ENCODE measurements at places on chromosomes 11 and 22.

DNA sequence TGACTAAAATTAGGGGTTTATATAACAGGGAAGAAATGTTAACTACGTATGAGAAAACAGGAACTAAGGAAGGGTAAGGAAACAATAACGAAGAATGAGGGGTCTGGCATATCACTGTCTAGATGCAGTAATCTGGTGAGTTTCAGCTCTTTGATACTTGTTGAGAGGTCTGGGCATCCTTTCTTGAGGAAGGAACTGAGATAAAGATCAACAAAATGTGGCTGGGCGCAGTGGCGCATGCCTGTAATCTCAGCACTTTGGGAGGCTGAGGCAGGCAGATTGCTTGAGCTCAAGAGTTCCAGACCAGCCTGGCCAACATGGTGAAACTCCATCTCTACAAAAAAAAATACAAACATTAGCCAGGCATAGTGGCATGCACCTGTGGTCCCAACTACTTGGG, 2.7 kb downstream of the DCDC1 start:
- no peak for DNase-seq

GRCh38 chr11:17859552-17859951, 125.0 kb downstream of the KCNC1 start:
- DNase-seq: no peak

GRCh38 chr11:91365986-91366585, 858.5 kb upstream of the FAT3 start:
- DNase-seq: no peak

- DNase-seq: no peak
These were observed 1.6 kb upstream of the TMEM109 start for GRCh38 chr11:60912223-60912850.
